Stimulated activated naive CD8-positive, alpha-beta T cell treated with anti-CD3 and anti-CD28 coated beads, Interleukin-15, Interleukin-2, amounts not matched to agents 100 U/mL and 50 U/mL, for 24 hours (primary cell): ENCODE measurements at places on chromosomes 2 and 18.

- DNase-seq = no peak
Observed at GRCh38 chr2:42947809-42948600, 155.6 kb upstream of the HAAO start.

GRCh38 chr2:105834931-105835330 lies 90.2 kb downstream of the NCK2 start:
- DNase-seq = no peak

- DNase-seq = no peak
Observed at GRCh38 chr2:42245396-42245795, 76.2 kb downstream of the EML4 start.

- no peak for DNase-seq
Observed at GRCh38 chr18:48263914-48264902, 145.0 kb downstream of the ZBTB7C start.

DNA sequence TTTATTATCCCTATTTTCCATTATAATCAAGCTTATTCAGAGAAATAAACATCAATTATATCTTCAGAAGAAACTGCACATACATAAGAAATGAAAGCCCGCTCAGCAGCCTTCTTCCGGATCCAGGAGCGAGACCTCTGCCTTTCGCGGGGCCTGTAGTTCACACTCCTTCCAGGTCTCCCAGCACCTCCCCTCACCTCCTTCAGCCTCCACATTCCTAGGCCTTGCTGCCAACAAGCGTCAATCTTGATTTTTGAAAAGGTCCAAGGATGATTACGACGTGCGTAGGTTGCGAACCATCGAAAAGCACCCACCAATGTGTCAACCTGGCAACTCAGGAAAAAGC lies 355 bp upstream of the KIDINS220 start:
- no peak for DNase-seq

DNA sequence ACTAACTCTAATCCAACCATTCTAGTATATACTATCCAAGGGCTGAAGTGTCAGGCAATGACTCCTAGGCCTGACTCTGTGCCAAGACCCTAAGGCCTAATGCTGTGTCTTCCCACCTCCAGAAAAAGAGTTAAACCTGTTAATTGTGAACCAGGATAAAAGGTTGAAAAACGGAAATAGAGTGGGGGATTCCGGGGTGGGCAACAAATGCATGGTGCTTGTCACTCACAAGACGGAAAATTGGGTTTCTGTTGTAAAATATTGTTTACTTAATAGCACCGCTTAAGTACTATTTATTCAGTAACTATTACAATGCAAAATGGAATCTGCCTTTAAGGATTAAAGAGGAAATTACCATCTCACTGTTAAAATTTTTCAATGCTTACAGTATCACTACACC lies 3.2 kb downstream of the STK17B start:
- DNase-seq = no peak

GRCh38 chr2:216339456-216340279 lies 32.6 kb downstream of the MARCHF4 start:
- no peak for DNase-seq

DNA sequence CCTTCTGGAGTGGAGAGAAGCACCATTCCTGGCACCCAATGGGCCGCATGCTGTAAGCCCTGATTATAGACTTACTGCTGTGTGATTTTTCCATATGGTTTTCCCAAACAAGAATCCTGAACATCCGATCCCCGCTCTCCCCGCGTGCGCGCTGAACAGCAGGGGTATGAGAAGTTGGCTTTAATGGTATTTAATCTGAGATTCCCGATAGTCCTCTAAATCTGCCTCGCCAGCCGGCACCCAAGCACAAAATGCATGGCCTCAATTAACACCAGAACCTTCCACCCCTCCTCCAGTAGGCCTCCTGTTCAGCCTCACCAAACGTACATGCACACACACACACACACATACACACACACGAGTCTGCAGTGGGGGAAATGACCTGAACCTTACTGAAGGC lies 480.3 kb downstream of the BCL11A start:
- no peak for DNase-seq

GRCh38 chr2:5140347-5140746 lies 551.8 kb upstream of the SOX11 start:
- DNase-seq = no peak

DNA sequence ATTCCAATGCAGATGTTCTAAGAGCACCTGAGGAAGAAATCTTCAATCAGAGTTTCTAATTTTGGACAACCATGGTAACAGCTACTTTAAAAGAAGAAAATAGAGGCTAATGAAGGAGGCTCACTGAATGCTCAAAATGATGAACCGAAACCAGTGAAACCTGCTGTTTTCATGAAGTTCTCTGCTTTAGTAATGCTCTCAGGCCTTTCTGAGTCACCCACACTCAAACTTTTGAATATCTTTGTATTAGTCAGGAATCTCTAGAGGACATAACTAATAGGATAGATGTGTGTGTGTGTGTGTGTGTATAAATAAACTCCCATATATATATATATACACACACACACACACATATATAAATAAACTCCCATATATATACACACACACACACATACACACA lies 76.9 kb upstream of the RIT2 start:
- no peak for DNase-seq

GRCh38 chr18:26357960-26358359 lies 131.7 kb downstream of the TAF4B start:
- no peak for DNase-seq

DNA sequence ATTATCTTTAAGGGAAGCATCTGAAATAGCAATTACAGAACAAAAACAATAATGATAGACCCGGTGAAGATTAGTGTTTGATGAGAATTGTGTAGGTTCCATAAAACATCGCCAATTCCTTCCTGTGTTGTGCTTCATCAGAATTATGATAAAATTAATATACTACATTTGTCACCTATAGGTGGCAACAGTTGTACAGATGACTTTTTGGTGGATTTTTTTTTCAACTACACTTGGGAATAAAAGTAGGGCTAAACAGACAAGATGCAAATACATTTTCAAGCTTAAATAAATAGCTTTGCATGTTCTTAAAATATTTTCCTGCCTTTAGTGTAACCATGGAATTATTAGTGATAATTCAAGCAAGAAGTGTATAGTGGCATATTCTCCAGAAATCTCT lies 7.0 kb upstream of the LYPD1 start:
- DNase-seq = no peak

DNA sequence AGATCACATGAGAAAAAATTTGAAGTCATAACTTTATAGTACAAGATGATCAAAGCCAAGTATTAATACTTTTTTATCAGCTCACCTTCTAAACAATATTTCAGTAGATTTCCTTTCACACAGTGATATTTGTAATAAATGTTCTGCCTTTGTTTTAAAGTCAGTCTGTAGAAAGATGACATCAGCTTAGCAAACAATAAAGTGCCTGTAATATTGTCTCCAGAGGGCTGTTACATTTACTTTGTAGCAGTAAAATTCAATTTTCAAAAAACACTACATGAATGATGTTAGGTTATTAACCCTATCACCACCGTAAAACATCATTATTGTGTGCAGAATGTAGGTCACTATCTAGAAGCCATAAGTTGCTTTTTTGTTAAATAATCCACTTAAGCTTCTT lies 49.6 kb downstream of the ZEB2 start:
- DNase-seq = no peak

DNA sequence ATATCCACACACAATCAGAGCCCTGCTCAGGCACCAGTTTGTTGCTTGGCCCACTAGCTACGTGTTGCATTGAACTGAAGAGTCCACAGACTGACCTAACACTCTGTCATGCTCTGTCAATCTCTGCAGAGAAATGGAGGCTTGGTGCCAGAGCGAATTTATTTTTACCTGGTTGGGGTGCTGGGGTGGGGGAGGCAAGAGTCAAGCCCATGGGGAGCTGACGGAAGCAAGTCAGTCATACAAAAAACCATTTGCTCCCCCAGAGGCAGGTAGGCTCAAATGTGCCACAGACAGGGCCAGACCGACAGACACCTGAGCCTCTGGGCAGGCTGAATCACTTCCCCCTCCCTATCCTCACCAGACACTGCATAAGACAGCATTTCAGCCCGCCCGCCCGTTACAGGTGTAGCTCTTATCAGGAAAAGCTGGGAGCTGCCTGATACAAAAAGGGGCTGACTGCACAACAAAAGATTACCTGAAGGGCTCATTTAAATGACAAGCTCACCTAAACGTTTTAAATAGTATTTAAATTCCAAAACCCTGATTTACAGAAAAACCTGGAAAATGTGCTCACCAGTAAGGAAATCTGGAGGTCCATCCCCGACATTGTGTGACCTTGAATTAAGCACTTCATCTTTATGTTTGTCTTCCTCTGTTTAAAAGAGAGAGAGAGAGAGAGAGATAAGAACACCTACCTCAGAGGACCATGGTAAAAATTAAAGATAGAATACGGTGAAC lies 2.1 kb upstream of the PCBP1 start:
- peak; percentile 69 for DNase-seq

GRCh38 chr2:172843902-172844715 lies 108.5 kb downstream of the RAPGEF4 start:
- DNase-seq = no peak

DNA sequence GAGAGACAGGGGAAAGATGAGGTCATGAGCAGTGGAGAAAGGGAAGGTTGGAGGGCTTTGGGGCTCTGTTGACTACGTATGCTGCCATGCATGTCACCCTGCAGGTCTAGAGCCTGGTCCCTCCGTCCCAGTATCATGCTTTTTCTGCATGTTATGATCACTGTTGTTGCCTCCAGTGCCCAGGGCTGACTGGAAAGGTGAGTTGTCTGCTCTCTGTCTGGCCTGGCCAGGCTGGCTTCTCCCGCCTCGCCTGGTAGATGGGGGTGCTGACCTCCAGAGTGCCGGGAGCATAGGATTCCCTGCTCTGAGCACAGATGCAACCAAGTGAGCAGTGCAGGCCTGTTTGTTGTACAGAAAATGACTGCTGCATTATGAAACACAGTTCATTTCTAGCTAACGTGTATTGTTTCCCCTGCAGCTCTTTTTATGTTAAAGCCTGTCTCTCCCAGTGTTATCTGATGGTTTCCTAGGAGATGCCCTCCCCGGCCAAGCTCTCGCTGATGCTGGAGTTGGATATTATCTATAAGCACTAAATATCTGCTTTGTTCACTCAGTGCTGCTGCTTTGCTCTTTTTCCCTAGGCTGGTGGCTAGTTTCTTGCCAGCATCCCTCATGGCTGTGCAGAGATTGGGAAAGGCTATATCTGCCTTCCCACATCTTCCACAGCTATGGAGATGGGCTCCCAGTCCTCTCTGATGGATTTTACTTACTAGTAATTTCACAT lies 158.2 kb downstream of the TDRD15 start:
- no peak for DNase-seq

- DNase-seq = no peak
Observed at GRCh38 chr2:116922414-116922813, 892.1 kb upstream of the DDX18 start.

DNA sequence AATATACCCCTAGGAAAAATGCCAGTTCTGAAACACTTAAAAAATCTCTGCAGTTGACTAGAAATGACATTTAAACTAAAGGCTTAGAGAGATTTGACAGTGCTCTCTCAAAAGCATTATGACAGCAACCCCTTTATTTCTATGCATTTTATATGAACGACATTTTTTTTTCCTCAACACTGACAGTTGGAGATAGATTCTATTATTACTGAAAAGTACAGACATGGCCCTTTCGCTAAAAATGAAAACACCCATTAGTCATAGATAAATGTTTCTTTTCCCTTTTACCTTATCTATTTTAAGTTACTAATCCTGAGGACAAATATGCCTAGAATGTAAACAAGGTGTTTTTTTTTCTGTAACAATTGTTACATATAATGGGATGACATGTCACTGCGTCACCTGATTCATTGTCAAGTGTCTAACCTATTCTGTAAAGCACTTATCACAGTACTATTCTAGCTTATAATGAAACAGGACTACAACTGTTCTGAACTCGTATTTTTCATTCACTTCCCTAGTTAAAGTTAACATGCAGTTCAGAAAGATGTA lies 1169.6 kb upstream of the CRIM1 start:
- DNase-seq = no peak

DNA sequence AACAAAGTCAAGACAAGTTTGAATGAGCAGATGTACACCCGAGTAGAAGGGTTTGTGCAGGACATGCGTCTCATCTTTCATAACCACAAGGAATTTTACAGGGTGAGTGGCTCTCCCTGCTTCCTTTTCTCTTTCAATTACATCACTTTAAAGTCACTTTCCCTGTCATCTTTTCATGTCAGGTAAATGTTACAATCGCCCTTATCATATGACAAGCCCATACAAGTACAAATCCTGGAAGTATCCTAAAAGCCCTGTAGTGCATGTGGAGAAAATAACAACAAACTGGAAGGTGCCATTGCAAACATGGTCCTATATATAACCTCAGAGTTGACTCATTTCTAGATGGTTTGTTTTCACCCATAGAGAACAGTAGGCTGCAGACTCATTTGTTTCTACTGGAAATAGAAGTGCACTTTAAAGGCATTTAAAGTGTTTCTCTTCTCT lies 126.0 kb downstream of the SP100 start:
- no peak for DNase-seq

GRCh38 chr2:128289439-128289838 lies 29.2 kb downstream of the HS6ST1 start:
- no peak for DNase-seq

DNA sequence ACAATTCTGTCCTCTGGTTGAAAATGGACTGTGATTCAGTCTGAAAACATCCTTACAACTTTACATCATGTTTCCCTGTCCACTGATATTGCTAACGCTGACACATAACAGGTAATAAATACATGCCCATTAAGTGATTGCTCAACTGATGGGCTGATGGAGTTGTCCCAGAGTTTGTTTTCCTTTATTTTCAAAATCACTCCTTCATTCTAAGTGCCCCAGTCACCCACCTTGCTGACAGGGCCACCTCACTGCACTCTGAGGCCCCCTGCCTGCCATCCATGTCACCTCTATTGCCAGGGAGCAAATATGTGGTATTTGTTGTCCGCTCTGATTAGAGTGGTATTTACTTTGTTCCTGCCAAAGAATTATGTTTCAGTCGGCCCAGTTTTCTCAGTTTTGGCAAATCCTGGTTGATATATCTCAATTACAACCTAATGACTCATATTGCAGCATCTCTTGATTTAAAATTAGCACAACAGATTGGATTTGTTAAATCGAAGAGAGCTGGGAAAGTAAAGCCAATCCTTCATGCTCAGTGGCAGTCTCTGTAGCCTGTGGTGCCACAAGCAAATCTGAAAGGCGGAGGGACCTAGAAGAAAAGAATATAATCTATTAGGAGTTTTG lies 105.1 kb downstream of the RDH14 start:
- no peak for DNase-seq

GRCh38 chr2:8437228-8437948 lies 244.5 kb upstream of the ID2 start:
- DNase-seq = no peak

- DNase-seq = no peak
Observed at GRCh38 chr18:5508821-5509220, 35.0 kb downstream of the EPB41L3 start.
